ENCODE measurements at places on chromosomes 7 and 10. TPM values are rescaled to one million over a fixed set of nuclear protein-coding genes. Genes with fewer than 3 reads are reported as not detected.

The TLX1 gene
- not detected for total RNA-seq

The DGKB gene
- 6.6 TPM for total RNA-seq

The HOXA2 gene
- total RNA-seq: not detected

The ITPRID1 gene
- total RNA-seq: 8.6 TPM

The LRRC18 gene
- total RNA-seq: not detected

The CCDC146 gene
- total RNA-seq: 15.4 TPM

The HHEX gene
- 1.6 TPM for total RNA-seq

The NACAD gene
- 5.5 TPM for total RNA-seq

The MALRD1 gene
- total RNA-seq: 3.6 TPM

The CNTNAP2 gene
- total RNA-seq: 37.3 TPM

The TMEM225B gene
- not detected for total RNA-seq

The PCBD1 gene
- total RNA-seq: 6.2 TPM

The JAKMIP3 gene
- 4.8 TPM for total RNA-seq

The INMT gene
- total RNA-seq: 0.16 TPM

The HMX2 gene
- not detected for total RNA-seq

The AGMO gene
- not detected for total RNA-seq

The ZFAND4 gene
- total RNA-seq: 12.2 TPM

The SLC26A3 gene
- not detected for total RNA-seq

The CNNM1 gene
- 3.1 TPM for total RNA-seq

Measured in occipital lobe (tissue), 3 donors.